ENCODE measurements at places on chromosomes 1 and 21.

DNA sequence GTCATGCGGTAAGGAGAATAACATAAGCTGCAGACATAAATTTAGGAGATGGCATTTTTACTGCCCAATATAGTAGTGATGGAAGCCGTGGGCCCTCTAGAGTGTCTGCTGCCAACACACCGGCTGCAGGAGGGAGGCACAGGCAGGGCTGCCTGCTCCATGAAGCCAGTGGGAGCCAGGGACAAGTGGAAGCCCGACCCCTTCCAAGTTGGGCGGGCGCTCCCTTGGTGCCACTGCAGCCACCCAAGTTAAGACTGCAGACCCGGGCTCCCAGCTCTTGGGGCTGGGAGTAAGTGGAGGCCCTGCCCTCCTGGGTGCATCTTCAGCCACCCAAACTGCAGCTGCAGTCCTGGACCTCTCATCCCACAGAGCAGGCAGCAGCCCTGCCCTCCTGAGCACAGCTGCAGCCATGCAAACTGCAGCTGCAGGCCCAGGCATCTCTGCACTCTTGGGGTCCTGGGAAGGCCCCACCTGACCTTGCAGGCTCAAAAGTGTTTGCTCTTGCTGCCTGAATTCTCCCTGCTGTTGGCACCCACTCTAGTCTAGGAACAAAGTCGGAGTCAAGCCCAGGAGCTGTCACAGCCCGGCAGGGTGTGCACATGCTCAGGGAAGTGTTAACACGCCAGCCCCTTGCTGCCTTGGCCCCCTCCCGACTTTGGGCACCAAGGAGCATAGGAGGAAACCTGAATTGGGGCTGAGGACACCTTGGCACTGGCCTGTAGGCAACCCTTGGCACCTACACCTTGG is 437.2 kb upstream of the PRMT6 start:
- DNase-seq, result no peak

DNA sequence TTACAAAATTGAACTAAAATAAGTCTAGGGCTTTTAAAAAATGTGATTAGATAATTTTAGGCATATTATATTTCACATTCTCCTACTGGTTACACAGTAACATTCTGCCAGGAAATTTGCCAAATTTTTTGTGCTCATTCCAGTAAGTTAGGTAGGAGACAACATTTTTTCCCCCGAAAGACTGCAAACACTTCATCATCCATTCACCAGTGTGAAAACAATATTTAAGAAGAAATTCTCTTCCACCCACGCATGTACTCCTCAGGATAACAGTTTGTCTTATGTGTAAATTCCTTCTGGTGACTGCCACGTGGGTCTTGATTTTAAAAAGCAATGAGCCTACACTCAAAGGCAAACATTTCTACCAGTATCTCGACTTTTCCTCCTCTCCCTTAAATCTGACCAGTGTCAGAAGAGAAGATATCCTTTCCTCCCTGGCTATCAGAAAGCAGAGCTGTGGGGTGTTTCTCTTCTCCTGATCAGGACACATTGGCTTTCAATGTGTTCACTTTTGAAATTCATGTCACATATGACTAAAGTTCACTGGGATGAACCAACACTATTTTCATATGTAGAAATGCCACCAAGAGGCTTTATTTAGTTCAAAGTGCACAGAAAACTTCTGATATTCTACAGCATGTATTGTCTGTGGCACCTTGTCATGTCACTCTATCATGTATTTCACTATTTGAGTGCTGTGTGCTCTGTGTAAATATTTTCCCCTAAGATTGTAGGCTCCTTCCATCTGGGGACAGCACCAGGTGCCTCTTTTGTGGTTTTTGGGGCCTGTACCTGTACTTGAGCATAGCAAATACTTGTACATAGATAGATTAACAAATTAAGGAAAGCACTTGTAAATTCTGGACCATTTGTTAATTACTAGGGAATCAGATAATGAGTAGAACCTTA is 38.6 kb downstream of the LHX9 start:
- DNase-seq, result no peak

DNA sequence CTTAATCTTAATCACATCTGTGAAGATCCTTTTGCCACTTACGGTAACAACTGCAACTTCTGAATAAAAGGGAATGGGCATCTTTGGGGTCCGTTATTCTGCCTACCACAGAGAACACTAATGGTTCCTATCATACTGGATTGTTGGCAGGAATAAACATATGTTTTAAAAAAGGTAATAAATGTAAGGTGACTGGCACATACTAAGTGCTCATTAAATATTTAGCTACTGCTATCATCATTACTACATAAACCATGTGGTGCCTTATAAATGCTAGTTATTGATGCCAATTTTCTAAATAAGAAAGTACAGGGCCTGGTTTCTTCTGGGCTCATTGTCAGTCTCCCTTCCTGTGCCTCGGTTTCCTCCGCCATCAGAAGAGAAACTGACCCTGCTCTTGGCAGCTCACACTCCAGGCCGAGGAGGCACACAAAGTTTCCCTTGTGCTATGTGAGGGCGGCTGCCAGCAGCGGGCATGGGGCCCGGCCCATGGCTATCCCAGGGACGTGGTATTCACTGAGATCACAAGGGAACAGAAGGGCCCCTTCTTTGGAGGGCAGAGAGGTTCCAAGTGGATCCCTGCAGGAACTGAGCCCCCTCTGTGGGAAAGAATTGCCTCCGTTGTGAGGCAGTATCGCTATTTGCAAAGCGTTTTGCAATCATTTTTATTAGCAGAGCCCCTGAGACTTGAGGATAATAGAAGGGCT is 26.2 kb downstream of the NAV1 start:
- DNase-seq, result no peak

DNA sequence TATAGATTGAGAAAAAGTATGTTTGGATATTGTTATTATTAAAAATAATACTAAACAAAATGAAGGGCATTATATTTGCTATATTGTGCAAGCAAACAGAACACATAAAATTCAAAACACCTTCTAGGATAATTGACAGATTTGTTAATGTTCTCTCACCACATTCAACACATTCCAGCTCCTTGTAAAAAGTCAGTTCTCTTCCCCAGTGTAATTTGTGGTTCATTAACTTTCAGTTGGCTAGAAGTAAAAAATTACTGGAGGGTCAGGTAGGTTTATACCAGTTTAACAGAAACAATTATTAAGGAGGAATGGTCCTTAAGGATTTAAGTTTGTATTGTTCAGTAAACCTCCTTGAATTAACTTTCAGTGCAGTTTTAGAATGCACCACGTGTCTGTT is 1235.3 kb upstream of the ADGRL2 start:
- DNase-seq, result no peak

DNA sequence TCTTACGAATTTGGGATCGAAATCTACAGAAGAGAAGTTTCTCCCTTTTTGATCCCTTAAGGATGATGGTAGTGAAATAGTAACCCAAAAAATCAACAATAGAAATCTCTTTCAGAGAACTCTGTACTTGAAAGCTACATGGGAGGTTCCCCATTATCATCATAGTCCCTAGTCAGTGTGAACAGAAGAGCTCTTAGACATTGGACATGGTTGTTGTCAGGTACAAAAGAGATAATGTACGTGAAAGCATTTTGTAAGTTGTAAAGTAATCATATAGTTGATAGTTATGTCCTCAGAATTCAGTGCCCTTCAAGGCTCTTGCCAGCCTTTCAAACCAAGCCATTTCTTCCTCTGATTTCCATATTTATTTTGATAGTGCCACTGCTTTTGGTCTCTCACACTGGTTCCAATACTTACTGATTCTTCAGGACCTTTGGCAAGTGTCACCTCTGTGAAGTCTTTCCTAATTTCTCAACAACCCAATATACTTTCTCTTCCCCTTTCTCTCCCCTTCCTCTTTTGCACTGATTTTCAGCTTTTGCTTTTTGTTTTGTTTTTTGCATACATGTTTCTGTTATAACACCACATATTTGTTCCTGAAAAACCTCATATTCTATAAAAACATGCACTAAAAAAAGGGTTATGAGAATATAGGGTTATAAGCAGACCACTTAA is 22.4 kb downstream of the VPS45 start:
- DNase-seq, result no peak

- DNase-seq, result no peak
Measured at GRCh38 chr1:223087291-223088255, 55.5 kb downstream of the TLR5 start.

DNA sequence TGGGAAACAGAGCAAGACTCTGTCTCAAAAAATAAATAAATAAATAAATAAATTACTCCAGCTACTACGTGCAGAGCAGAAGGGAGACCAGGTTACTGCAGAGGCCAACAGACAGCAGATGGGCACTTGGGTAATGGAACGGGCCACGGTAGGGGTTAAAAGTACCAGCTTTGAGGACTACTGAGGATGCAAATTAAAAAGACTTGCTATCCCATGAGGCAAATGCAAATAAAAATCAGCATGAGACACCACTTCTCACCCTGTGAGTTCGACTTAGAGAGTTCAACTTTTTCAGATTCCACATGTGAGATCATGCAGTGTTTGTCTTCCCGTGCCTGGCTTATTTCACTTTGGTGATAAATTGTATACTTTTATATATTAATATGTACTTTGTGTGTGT is 6.6 kb downstream of the SLC2A5 start:
- no peak for DNase-seq

- no peak for DNase-seq
Measured at GRCh38 chr1:157753611-157754010, 23.3 kb downstream of the FCRL2 start.

GRCh38 chr1:10208537-10208936 is 1.8 kb upstream of the KIF1B start:
- no peak for DNase-seq

- no peak for DNase-seq
Measured at GRCh38 chr1:15500184-15501178, 23.5 kb downstream of the CASP9 start.

DNA sequence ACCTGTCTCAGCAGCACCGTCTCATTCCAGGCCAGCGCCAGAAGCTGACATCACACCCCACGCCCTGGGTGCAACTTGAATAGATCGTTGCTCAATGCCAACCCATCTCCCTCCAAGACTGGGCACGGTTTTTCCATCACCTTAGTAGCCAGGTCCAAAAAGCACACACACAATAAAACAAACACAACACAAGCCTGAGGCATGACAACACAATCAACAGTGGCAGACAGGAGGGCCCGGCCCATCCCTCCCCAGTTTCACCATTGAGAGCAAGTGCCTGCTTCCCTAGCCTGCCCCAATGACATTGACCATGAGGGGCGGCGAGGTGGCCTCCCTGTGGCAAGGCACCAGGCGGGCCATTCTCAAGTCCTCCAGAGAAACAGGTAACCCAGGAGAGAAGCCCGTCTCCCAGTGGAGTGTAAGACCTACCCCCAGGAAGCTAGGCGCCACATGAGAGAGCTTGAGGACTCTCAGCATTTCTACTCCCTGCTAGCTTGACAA is 2.7 kb downstream of the IFFO2 start:
- no peak for DNase-seq

- DNase-seq, result no peak
Measured at GRCh38 chr1:59128239-59128736, 168.6 kb upstream of the FGGY start.

DNA sequence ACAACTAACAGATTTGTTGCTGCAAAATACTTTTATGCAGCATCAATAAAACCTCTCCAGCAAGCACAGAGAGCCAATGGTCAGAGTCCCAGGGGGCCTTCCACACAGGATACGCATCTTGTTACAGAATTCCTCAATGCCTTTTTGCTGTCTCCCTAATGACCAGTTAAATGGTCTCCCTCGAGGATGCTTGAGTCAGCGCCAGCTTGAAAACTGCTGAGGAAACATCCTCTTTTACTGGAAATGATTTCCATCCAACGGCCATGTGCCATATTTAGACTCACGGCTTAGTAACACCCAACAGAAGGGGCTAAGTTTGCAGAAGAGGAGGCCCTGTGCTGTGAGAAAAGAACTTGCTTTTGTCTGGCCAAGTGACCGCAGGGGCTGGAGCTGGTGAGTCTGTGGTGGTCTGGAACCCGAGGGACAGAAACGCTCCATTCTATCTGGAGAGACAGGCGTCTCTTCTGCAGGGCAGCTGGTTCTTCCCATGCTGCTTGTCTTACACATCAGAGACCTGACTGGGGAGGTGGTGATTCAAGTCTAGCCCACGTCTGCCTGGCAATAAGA is 496.4 kb downstream of the SETD4 start:
- peak; percentile 4 for DNase-seq

DNA sequence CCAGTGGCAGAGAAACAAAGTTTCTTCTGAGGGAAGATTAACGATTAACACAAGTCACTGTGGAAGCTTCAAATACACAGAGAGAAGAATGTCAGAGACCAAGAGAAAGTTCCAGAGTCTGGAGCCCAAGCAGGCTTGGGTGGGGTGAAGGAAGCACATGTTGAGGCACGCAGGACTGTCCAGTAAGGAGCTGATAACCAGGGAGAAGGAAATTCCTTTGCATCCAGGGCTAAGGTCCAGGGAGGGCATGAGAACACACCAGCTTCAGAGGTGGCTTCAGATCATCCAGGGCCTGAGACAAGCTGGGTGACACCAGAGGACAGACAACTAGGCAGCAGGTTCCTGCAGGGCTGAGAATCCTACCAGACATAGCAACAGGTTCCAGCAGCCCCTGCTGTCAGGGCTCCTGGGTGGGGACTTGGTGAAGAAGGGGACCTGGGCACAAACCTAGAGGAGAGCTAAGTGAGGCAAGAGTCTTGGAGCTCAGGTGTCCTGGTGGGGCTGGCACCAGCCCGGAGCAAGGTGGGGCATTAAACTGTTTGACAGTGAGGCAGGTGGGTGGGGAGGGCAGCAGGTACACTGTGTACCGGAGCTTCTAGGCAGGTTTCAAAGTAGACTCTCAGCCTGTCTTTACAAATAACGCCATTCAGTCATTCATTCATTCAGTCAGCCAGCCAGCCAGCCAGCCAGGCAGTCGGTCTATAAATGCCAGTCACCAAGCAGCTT is 2.6 kb upstream of the SPRR1A start:
- no peak for DNase-seq

- no peak for DNase-seq
Measured at GRCh38 chr1:219119839-219120238, 53.8 kb upstream of the LYPLAL1 start.

DNA sequence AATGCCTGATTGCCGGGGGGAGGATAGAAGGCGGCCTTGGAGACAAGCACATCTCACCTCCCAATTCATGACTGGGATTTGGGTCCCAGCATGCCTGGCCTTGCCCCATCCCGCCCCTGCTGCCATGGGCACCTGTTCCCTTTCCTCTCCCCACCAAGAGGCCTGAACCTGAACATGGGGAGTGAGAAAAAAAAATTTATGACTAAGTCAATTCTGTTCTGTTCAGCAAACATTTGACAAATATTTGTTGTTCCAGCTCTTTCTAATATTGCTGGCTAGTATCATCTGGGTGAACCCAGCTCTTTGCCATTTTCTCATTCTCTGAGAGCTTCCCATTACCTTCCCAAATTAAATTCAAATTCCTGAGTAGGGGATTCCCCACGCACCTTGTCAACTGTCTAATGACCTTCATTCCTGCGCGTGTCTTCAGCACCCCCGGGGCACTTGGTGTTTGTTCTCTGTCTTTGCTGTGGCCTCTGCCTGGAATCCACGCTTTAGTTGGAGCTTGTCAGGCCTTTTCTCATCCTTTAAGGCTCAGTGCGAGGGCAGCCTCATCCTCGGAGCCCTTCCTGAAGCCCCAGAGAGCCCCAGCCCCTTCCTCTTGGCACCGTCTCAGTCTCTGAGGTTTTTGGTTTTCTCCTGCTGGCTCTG is 42.8 kb downstream of the ARHGEF10L start:
- no peak for DNase-seq

- no peak for DNase-seq
Measured at GRCh38 chr1:1435911-1436629, 580 bp downstream of the VWA1 start.

GRCh38 chr1:28885977-28886730 is 28.2 kb upstream of the EPB41 start:
- DNase-seq, result no peak

GRCh38 chr1:65360648-65361047 is 51.3 kb downstream of the DNAJC6 start:
- DNase-seq, result no peak

Data from urothelium cell line (cell line).